Neural crest cell (in vitro differentiated cells): ENCODE measurements at places on chromosomes 5 and 9.

DNA sequence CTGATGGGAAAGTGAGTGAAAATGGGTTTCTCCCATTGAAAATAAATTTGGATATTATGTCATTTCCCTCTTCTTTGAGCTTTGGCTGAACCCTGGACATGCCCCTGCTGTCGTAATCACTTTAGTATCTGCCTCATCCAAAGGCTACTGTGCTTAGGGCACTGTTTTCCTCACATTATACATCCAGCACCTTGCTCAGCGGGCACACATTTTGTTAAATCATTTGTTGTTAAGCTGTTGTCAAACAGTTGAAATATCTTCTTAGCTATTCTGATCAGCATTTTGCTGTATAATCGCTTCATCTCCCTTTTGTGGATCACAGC lies 352.7 kb upstream of the CD180 start:
- DNase-seq, result no peak

- DNase-seq, result no peak
Observed at GRCh38 chr5:134088994-134089560, 25.4 kb upstream of the TCF7 start.

GRCh38 chr5:132491368-132492364 lies 1.1 kb upstream of the IRF1 start:
- no peak for DNase-seq

DNA sequence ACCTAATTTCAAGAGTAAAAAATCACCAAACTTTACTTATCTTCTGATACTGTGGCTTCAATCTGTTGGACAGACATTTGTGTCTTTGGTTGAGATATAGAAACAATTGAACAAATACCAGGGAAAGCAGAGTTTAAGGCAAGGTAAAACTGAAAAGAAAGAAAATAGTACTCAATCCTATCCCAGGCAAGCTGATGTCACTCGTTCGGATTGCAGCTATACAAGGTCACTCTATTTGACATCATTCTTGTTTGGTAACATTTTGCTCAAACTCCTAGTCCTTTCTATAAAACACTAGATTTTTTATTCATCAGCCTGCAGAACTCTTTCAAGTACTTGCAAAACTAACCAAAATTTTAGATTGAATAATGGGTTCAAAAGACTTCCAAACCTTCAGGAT lies 91.9 kb upstream of the ANKRD55 start:
- DNase-seq, result no peak

DNA sequence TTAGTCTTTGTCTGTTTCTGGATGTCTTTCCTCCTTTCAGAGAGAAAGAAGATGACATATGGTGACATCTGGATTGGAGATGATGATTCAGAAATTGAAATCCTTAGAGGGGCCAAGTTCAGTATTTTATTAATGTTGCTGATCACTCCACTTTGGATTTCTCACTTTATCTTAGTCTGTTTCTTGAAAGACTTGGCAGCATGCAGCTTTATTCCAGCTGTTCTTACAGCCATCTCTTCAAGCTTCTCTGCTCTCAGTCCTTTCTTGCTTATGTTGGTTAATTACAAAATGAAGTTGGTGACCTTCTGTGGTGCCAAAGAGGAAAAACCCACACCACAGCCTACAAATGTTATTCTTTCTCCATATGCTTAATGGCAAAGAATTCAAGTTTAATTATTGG lies 62.1 kb downstream of the SNCAIP start:
- no peak for DNase-seq

DNA sequence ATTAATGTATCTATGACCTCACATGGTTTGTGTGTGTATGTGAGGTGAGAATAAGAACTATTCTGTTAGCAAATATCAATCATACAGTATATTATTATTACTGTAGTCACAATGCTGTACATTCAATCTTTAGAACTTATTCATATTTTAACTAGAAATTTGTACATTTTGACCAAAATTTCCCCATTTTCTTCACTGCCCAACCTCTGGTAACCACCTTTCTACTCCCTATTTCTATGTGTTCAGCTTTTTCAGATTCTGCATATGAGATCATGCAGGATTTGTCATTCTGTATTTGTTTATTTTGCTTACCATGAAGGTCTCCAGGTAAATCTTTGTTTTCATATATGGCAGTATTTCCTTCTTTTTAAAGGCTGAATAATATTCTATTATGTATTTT lies 607.9 kb downstream of the SLCO4C1 start:
- no peak for DNase-seq

- no peak for DNase-seq
Observed at GRCh38 chr5:1515311-1515920, 8.3 kb downstream of the LPCAT1 start.

DNA sequence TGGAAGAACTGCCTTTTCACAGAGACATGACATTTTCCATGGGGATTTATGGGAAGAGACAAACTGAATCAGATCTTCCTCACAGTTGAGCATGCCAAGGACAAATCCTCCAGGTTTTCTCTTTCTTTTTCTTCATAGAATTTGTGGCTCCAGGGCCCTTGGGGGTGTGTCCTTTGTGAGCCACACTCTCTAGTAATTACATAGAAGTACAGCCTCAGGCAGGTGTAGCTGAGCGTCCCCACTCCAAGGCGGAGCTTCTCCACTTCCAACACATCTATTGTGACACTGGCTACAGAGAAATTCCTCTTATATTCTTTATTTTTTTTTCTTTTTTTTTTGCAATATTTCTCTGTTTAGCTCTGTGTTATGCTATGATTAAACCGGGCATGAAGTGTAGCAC lies 420.5 kb upstream of the CD180 start:
- DNase-seq, result no peak

GRCh38 chr5:138011991-138012390 lies 20.9 kb downstream of the FAM13B start:
- no peak for DNase-seq

DNA sequence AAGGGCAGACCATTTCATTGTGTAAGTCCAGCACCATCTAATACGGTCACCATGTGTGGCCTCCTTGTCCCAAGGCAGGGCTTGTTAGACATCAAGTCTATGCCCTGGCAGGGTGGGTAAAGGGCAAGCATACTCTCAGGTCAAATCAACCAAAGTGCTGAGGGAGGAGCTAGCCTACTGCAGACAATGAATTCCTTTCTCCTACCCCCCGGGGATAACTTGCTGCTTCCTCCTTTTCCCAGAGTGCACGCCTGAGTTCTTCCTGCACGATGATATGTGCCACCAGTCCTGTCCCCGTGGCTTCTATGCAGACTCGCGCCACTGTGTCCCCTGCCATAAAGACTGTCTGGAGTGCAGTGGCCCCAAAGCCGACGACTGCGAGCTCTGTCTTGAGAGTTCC lies 71.4 kb downstream of the RFK start:
- DNase-seq, result peak; percentile 6

- no peak for DNase-seq
Observed at GRCh38 chr5:143226872-143227271, 176.6 kb downstream of the NR3C1 start.

DNA sequence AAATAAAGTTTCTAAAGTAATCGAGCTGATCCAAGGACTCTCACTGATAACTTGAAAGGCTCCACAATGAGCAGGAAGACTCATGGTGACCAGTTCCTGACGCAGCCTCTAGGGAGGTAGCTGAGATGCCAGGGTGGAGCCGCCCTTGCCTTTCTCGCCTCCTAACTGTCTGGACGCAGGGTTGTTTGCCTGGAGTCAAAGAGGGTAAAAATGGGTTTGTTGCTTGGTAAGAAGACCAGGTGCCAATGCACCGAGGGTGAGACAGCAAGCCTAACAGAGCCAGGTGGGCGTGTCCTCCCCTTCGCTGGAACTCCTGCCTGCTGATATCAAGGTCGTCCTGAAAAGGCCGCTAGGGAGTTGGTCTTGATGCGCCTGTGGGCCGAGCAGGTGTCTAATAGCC lies 48.6 kb upstream of the FCN1 start:
- no peak for DNase-seq

GRCh38 chr5:103013933-103014552 lies 105.9 kb downstream of the GIN1 start:
- DNase-seq, result no peak

DNA sequence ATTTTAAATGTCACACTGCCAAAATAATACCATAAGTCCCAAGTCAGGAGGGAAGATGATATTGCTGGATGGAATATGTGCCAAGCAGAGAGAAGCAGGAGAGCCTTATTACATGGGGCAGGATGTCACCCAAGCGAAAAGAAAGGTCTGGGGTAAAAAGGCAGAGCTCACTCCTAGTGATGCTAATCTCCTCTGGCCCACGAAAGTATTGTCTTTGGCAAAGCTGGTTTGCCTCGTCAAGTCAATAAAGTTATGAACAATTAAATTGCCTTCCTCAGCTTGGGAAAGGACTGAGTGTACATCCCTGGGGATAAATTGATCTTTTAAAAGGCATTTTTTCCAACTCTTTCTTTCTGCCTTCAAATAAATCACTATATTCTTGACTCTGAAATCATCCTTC lies 220.6 kb downstream of the DMAC1 start:
- DNase-seq, result no peak

DNA sequence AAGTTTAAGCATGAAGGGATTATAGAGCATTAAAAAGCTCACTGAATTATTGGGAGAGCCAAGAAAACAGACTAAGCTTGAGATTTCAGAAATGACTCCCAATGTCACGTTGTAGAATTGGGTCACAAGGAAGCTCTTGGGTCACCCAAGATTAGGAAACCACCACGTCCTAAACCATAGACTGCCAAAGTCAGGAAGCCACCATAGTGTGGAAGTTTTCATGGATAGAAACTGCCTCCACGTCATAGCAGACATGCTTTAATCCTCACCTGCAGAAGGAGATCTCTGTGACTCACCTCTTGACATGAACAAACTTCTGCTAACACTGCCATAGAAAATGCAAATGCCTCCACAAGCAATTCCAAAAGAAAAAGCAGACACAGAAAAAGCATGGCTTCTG lies 106.3 kb downstream of the SLC1A3 start:
- DNase-seq, result no peak

- no peak for DNase-seq
Observed at GRCh38 chr5:6215891-6216290, 162.5 kb downstream of the MED10 start.
